ENCODE measurements at places on chromosomes 6 and 20.

DNA sequence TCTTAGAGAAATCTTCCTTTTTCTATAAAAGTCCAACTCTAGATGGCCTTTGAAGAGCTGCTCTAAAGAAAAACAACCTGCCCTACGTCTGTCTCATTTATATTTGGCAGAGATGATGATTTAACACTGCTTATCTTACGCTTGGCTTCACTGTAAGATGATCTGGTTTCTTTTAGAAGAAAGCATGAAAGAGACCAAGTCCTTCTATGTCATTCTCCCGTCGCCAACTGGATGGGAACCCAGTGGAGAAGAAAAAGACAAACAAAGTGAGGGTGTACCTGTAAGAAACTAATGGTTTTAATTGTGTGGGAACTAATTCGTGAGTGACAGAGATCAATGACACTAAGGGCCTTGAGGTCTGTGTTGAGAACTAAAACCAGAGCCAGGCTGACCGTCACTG lies 92.8 kb downstream of the MBOAT1 start:
- DNase-seq, result no peak

GRCh38 chr6:26354162-26354561 lies 10.8 kb upstream of the BTN3A2 start:
- DNase-seq, result no peak

GRCh38 chr6:1703923-1704322 lies 94.2 kb downstream of the FOXC1 start:
- no peak for DNase-seq

GRCh38 chr20:43667341-43668132 lies 623 bp downstream of the MYBL2 start:
- peak; percentile 18 for DNase-seq

DNA sequence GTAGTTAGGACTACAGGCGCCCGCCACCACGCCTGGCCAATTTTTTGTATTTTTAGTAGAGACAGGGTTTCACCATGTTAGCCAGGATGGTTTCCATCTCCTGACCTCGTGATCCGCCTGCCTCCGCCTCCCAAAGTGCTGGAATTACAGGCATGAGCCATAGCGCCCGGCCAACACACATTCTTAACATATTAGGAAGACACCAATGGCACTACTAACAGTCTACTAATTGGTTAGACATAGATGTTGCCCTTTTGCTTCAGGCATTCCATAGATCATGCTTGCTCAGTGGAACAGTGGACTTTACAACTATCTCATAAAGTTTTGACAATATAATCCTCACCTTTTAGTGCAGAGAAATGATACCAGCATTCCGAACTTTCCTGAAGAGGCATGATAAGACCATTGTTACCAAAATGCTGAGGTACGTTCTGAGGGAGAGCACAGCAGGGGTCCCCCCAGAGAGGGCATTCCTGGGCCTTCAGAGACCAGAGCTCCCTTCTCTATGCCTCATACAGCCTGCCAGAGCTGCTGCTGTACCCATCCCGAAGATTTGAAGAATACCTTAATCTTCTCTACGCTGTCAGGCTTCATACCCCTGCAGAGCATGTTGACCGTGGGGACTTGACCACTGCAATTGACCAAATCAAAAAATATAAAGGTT lies 89.4 kb downstream of the ECT2L start:
- DNase-seq, result no peak

- no peak for DNase-seq
Measured at GRCh38 chr20:53434662-53435061, 159.0 kb downstream of the ZNF217 start.

- DNase-seq, result no peak
Measured at GRCh38 chr6:113317891-113318574, 539.1 kb upstream of the MARCKS start.

- DNase-seq, result no peak
Measured at GRCh38 chr6:3822747-3823445, 26.3 kb upstream of the FAM50B start.

DNA sequence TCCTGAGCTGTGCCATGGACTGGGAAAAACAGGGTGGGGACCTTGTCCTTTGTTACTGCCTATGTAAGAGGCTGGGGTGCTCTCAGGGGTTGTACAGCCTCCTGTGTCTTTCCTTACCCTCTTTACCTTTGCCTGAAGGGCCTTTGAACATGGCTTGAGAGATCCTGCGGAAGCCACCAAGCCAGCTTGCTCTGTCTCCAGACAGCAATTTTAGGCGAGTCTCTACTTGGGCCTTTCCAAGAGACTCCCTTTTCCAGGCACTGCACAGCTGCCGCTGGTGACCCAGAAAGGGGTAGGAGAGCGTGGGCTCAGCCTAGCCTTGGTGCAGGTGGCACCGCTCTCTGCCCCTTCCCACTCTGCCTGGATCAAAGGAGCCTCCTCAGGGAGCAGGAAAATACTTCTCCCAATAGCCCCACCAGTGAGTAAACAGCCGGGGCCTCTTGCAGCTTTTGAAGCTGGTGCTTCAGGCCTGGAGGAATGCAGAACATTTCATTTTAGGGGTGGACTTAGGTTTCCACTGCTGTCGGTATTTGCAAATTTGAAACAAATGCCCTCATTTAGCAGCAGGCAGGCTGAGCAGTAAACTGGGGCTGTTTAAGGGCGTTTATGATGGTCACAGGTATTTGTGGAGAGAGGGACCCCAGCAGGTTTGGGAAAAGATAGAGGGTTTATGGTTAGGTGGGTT lies 13.9 kb downstream of the PTK7 start:
- DNase-seq, result no peak

DNA sequence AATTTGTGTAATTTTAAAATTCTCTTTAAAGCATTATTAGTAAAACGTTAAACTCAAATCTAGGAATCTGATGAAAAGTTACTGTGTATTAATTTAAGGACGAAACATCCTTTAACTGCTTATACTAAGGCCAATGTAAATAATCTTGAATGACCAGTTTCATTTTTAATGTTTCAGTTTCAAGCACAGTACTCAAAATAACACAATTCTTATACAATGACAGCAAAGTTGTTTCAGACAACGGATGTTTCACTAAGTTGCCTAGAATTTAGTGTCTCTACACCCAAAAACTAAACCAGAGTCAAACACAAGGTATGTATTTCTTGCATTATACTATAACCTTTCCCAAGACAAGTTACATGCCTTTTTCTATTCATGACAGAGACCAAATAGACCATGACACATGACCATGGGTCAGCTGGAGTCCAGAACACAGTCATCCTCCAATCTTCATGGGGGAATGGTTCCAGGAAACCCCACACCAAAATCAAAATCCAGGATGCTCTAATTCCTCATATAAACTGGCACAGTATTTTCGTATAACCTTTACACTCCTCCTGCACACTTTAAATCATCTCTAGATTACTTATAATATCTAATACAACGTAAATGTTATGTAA lies 7.7 kb downstream of the PHIP start:
- DNase-seq, result no peak

- peak; percentile 6 for DNase-seq
Measured at GRCh38 chr20:63381781-63382431, 20.8 kb upstream of the CHRNA4 start.

- DNase-seq, result no peak
Measured at GRCh38 chr20:2004171-2004570, 10.3 kb upstream of the PDYN start.

GRCh38 chr6:121873595-121873994 lies 438.1 kb downstream of the GJA1 start:
- DNase-seq, result no peak

DNA sequence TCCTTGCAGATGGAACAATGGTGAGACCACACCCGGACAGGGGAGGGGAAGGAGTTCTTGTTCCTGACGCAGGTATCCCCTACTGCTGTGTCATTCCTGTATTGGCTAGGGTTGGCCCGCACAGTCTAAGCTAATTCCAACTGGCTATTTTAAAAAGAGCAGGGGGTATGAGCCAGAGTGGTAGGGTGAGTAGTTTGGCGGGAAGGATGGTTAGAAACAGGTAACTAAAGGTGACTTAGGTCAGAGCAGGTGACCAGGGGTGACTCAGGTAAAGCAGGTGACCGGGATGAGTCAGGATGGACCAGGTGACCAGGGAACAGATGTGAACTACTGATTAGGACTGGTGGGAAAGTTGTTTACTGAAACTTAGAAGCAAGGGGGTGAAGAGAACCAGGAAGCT lies 58.0 kb downstream of the ZNF292 start:
- no peak for DNase-seq

DNA sequence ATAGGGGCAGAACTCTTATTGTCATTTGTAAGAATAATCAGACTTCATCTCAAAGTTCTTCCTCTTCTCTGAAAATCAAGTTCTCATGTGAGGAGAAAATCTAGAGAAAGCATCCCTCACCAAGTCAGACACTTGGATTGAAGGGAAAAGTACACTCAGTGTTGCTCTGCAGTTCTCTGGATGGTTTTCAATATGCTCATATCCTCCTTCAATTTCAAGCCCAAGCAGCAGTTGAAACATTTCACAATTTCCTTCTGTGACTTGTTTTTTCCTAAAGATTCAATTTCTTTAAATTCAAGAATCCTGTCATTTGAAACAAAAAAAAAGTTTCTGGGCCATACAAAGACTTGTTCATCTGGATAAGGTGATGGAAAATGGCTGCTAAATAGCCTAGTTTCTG lies 140.2 kb upstream of the AHI1 start:
- DNase-seq, result no peak

DNA sequence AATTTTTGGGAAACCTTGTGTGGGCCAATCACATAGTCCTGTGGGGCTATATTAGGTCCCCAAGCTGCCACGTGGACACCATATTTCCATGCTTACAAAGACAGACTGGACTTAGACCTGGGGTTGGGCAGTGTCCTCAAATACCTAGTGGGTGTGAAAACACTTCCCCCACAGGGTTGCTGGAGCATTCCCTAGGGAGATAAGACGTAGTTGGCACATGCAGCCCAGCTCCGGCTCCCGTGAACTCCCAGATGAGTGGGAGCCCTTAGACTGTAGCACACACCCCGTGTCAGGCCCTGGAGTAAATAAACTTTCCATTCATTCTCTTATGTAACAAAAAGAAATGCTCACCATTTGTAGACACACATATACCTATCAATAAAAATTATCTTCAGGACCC lies 14.2 kb downstream of the KCNG1 start:
- DNase-seq, result no peak

DNA sequence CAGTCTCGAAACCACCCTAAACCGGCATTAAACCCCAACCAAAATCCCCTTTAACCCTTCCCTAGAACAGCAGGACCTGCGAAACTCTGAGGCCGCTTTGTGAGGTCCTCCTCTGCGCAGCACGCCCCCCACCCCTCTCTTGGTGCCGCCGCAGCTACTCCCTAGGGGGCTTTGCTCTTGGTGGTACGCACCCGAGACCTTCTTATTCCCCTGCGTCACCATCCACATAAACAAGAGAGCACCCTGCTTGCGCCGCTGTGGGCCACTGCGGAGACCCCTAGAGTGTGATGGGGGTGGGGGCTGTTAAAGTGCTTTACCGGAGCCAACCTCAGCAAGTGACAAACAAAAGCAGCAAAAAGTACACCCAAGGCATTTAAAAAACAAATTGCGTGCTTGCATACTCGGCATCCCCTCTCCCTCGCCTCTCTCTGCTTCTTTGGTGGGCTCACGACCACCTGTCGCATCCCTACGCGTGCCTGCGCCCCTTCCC lies 502 bp upstream of the GNAS start:
- DNase-seq, result no peak

DNA sequence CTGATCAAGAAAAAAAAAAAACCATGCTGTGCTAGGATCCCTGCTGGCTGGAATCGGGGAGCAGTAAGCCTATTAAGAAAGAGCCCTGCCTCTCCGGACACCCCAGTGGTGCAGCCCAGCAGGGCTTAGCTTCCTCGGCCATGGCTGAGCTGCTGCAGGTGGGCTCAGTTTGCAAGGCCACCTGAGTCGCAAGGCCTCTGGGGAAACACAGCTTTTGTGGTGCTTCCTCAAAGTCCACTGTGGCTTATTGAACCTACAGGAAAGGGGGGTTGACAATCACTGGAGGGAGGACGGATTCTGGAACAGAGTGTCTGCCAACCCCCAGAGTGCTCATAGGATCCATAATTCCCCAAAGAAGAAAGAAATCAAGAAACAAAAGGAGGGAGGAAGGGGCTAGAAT lies 240.8 kb downstream of the SMOC2 start:
- DNase-seq, result no peak

DNA sequence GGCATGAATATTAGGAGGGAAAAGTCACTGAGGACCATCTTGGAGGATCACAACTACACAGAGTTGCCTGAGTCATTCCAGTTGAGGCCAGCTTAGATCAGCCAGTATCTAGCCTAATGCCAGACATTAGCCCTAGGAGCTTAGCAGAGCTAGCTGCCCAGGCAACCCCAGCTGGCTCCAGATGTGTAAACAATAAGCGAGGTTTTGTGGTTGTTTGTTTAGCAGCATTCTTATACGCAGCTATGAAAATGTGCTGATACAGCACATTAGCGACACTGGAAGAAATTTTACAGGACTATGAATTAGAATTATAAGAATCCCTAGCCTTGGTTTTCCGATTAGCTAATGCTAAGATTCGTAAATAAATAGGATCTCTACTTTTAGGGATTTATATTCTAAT lies 59.3 kb downstream of the BTBD3 start:
- no peak for DNase-seq

- no peak for DNase-seq
Measured at GRCh38 chr6:134674562-134674961, 275.3 kb downstream of the ALDH8A1 start.

GRCh38 chr6:11824986-11825385 lies 46.4 kb upstream of the ADTRP start:
- peak; percentile 16 for DNase-seq

DNA sequence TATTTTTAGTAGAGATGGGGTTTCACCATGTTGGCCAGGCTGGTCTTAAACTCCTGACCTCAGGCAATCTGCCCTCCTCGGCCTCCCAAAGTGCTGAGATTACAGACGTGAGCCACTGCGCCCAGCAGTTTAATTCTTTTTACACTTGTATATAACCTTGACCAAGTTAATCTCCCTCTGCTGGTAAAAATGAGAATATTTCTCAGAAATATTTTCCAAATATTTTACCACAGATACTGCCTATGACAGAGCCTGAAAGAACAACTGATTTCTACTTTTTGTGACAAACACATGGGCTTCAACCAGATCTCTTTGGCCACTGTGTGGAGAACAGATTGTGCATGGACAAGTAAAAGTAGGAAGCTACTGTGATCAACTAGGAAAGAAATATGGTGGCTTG lies 21.2 kb upstream of the NHSL1 start:
- peak; percentile 19 for DNase-seq

DNA sequence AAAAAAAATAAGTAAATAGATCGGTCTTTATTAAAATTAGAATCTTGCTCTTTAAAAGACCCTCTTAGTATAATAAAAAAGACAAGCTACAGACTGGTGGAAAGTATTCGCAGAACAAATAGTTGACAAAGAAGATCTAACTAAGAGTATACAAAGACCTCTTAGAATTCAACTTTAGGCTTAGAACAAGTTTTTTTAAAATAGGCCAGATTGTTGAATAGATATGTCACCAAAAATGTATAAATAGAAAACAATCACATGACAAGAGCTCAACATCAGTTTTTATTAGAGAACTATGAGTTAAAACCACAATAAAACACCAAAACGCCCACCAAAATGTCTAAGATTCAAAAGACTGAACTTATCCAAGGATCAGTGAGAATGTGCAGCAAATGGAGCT lies 632.7 kb upstream of the PTCHD4 start:
- DNase-seq, result no peak
